ENCODE measurements at places on chromosomes 7 and 10.
A peak's percentile ranks its signal among the peaks of the same experiment; 100 is the strongest.

- DNase-seq, result no peak
Observed at GRCh38 chr7:124856299-124856888, 73.2 kb downstream of the POT1 start.

- peak; percentile 38 for DNase-seq
Observed at GRCh38 chr10:70588255-70588654, 14.3 kb downstream of the PRF1 start.

DNA sequence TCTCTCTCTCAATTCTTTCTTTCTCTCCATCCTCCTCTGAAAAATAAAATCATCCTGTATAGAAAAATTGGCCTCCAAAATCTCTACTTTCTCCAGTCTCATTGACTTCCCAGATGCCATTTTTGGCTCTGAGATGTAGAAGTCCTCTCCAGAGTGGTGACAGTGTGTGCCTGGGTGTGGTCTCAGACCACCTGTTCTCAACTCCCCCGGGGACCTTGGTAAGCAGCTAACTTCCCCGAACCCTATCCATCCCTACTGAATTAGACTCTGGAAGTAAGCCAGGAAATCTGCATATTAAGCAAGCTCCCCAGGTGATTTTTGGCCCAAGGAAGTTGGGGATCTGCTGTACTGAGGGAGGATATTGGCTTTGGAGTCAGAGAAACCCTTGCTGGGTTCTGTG is 120.5 kb downstream of the WDR11 start:
- DNase-seq, result no peak

- no peak for DNase-seq
Observed at GRCh38 chr7:46390042-46390441, 469.0 kb upstream of the IGFBP3 start.

- DNase-seq, result peak; percentile 64
Observed at GRCh38 chr10:5591336-5591824, 66.6 kb downstream of the CALML3 start.

DNA sequence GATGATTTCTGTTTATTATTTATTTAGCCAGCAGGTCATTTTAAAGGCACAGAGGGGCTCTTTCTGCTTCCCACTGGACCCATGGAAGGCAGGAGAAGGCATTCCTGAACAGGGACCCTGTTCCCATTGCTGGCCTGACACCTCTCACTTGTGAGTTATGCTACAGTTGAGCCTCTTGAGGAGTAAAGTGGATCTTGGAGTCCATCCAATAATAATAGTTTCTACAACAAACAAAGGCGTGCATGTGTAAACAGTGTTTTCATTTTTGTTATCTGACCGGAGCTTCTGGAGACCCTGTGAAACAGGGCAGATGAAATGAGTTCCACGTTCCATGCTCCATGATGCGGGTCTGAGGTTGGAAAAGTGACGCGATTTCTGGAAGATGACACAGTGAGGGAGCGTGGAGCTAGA is 127.3 kb upstream of the HABP2 start:
- DNase-seq, result no peak

GRCh38 chr10:70586348-70586930 is 16.1 kb downstream of the PRF1 start:
- DNase-seq, result peak; percentile 36

DNA sequence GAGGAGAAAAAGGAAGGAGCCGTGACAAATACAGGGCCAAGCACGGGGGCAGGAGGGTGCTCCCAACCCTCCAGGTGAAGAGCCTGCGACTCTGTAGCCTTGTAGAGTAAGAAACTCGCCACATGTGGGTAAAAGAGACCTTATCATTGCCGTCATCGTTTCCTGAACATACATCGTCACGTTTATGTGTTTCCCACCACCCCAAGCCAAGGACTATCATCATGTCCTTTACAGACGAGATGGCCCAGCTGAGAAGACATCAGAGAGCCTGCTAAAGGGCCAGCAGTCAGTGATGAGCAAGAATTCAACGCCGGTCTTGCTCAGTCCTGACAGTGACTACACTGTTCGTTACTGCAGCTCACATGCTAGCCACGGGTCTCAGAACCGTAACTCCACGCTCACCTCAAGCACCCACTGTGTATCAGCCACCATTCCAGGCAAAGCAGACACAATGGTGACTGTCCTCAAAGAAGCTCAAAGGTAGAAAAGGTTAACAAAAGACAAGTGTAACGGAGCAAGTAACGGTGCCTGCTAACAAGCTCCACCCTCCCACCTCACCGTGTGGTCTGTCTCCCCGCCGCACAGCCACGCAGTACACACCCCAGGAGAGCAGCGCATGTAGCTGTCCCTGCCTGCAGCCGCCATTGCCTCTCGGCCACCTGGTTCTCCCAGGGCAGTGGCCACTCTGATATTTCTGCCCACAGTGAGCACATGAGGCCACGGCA is 147.8 kb downstream of the MAD1L1 start:
- DNase-seq, result no peak

- no peak for DNase-seq
Observed at GRCh38 chr7:121390617-121391016, 5.5 kb downstream of the FAM3C start.

DNA sequence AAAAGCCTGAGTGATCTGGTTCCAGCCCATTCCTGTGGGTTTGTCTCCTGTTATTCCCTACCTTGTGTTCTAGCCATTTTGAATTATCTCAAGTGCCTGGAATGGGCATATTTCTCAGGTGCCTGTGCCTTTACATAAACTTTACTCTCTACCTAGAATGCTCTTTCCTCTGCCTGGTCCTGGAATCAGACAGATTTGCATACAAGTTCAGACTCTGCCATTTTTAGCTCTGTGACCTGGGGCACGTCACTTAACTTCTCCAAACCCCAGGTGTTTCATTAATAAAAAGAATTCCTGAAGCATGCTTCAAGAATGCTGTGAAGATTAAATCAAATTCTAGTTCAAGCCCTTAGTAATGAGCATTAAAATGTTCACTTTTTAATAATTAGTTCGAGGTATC is 7.8 kb downstream of the DCLRE1A start:
- no peak for DNase-seq

DNA sequence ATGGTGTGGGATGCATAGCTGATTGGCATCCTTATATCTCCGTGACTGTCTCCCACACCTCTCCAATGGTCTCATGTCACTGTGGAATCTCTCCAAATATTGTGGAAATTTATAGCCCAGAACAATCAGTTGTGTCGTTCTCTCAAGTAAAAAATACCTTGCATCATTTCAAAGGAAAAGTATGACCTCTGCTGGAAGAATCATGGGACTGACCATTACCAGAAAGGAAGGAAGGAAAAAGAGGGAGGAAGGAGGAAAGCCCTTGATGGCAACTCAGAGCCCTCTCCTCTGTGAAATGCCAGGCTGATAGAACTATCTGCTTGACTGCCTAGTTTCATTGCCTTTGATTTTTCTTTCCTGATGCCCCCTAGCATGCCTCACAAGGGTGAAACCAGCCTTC is 76.3 kb downstream of the FOXI2 start:
- DNase-seq, result no peak

GRCh38 chr10:29588629-29589421 is 45.9 kb downstream of the SVIL start:
- peak; percentile 70 for DNase-seq

GRCh38 chr7:155223503-155223902 is 74.2 kb upstream of the INSIG1 start:
- DNase-seq, result no peak

GRCh38 chr7:28904578-28905048 is 53.5 kb downstream of the TRIL start:
- DNase-seq, result no peak

GRCh38 chr7:27148756-27149641 is 1.4 kb upstream of the HOXA6 start:
- DNase-seq, result peak; percentile 19

DNA sequence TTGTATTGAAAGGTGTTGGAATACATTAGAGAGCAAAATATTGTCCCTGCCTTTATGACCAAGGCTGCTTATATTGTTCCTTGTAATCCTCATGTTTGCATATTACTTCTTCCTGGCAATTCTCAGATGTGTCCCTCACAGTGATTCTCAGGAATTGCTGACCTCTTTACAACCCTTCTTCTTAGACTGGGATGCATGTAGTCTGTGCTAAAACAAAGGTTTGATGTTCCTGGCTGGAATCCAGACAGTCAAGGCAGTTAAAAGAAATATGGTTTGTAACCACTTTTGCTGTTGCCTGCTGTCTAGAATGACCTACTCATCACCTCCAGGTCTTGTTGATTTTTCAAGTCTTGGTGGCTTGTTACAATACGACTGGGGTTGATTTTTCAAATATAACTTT is 367.6 kb downstream of the HGF start:
- no peak for DNase-seq

DNA sequence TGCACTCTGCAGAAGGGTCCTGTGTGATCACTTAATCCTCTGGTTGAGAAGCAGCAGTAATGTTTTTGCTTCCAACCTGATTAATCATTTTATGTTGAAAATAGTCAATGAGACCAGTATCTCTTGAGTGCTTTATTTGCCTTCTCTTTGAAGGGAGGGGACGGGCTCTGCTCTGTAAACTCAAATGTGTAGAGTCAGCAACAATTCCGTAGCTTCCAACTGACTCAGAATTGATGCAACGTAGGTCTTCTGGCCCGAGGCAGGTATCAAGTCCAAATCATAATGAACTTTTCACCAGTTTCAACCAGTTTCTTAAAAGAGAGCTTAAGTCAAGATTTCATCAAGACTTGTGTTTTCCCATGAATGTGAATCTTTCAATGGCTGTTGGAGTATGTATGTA is 26.3 kb downstream of the GUSB start:
- DNase-seq, result no peak

DNA sequence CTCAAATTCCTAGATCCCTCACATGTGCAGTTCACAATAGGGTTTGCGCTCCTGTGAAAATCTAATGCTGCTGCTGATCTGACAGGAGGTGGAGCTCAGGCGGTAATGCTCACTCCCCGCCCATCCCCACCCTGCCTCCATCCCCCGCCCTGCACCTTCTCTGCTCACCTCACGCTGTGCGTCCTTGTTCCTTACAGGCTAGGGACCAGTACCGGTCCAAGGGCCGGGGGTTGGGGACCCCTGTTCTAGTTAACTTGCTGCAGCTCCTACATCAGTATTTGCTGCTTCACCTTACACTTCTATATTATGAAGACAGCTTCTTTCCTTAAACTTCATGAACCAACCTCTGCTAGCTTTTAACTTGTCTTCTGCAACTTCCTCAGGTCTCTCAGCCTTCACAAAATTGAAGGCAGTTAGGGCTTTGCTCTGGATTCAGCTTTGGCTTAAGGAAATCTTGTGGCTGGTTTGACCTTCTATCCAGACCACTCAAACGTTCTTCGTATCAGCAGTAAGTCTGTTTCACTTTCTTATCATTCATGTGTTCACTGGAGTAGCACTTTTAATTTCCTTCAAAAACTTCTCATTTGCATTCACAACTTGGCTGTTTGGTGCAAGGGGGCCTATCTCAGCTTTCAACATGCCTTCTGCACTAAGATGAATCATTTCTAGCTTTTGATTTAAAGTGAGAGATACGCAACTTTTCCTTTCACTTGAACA is 1.7 kb upstream of the TNKS2 start:
- DNase-seq, result peak; percentile 85

DNA sequence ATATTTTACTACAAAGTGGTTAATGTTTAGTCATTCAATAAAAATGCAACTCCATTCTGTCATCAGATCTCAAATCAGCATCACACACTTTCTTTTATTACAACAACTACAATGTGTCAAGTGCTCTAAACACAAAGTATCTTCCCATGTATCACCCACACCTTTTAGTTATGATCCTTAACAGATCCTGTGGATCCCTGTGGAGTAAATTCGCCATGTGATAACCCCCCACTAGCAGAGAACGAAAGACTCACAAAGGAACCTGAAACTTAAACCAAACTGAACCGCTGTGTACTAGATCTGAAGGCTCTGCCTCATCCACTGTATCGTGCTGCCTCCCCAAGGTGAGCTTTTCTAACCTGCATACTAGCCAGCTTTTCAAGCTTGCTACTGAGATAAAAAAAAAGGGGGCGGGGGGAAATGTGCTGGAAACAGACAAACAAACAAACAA is 1.7 kb downstream of the DPY19L1 start:
- DNase-seq, result peak; percentile 76

DNA sequence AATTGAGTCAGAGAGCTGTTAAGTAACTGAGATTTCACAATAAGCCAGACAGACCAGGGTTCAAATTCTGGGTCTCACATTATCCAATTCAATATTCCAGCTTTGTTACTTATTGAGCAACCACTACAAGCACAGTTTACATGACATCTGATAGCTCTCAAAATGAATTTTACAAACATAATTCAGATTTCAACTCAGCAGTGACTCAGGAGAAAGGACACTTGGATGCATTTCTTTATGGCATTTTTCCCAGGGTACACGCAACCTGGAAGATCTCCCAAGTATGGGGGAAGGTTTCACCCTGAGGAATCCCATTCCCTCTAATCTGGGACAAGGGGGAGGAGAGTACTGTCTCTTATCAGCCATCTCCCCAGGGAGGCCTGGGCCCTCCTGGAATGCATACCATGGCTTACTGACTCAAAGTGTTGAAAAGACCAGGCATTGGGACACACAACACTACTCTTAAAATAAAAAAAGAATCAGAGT is 102.4 kb downstream of the CFTR start:
- peak; percentile 77 for DNase-seq

DNA sequence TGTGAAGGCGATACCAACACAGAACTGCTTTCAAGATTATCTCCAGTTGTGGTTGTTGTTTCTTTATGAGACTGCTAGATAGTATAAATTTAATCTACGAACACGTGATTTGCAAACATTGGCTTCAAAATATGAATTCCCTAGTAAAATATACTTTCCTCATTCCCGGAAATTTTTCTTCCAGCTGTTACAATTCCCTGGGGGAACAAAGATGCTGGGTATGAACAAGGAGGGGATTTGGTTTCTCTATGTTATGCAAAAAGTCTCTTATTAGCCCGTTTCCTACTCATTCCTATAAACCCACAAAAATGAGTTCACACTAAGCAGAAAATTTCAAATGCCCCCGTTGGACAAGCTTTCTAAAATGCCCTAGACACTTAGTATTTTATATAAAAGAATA is 928.3 kb downstream of the CNTNAP2 start:
- DNase-seq, result no peak

DNA sequence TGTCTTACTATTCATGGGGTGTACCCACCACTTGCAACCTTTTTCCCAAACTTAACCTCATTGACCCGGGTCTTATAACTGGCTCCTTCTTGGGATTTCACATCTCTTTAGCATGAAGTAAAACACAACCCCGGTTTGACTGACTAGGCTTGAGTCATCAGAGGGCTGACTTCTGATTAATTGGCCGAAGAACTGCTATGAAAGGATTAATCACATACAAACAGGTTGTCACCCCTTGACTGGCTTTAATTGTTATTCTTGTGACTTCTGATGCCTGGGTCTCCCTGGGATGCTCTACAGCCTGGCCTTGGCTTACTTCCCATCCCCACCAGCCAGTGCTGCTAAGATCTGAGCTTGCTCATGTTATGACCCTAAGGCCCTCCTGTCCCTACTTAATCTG is 8.8 kb upstream of the CRPPA start:
- no peak for DNase-seq

- DNase-seq, result no peak
Observed at GRCh38 chr10:130555411-130555750, 419.2 kb downstream of the GLRX3 start.

- no peak for DNase-seq
Observed at GRCh38 chr7:68868978-68869377, 729.3 kb upstream of the AUTS2 start.

GRCh38 chr10:51955696-51956095 is 256.3 kb upstream of the CSTF2T start:
- DNase-seq, result no peak

Data from endodermal cell (in vitro differentiated cells).